M059J (cell line): ENCODE measurements at places on chromosomes 2 and 18. TPM values are rescaled to one million over a fixed set of nuclear protein-coding genes. Genes with fewer than 3 reads are reported as not detected.

Gene UGT1A10
- not detected in 2 replicates for total RNA-seq

DNA sequence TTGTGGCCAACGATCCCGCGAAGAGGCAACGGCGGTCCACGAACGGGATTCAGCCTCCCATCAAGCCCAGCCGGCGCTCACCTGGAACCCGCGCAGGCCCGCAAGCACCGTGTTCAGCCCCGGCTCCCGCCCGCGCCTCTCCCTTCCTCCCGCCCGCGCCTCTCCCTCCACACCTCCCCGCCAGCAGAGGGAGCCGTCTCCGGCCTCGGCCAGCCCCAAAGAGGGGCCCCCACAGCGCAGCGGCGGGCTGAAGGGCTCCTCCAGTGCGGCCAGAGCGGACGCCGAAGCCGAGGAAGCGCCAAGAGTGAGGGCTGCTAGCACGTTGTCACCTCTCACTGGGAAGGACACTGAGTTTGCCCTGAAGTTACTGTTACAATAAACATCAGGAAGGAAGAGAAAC, 55.3 kb upstream of the LAPTM4A start:
- no peak for DNase-seq

- peak; percentile 98 for DNase-seq
Observed at GRCh38 chr18:62663731-62664336, 51.5 kb upstream of the PHLPP1 start.

DNA sequence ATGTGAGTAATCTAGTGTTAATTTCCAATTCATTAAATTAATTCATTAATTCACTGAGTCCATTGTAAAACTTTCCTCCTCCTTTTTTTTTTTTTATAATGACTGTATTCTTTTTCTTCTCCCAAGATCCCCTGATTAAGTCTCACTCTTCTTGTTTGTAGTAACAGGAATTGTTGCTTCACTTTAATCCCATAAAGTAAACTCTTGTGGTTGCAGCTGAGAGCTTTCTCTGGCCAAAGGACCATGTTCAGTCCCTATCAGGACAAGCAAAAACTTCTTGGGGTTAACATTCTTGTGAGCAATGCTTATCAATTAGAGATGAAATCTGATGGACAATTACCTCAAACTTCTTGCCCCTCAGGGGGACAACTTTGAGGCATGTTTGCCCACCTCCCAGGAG, 400.2 kb upstream of the SPHKAP start:
- peak; percentile 26 for DNase-seq

DNA sequence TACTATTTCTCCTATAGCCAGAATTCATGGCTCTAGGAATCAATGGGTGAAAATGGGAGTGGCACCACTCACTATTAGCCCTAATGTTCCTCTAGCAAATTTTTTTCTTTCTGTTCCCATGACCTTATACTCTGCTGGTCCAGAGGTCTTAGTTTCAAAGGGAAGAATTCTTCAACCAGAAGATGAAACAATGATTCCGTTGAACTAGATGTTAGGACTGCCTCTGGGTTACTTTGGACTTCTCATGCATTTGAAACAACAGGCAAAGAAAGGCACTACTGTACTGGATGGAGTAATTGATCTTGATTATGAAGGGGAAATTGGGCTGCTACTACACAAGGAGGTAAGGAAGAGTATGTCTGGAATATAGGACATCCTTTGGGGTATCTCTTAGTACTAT, 18.6 kb upstream of the ADCYAP1 start:
- DNase-seq: no peak
